Stimulated activated CD4-positive, alpha-beta T cell treated with anti-CD3 and anti-CD28 coated beads, Interleukin-2, amount 100 ng/mL, for 4 hours (primary cell): ENCODE measurements at places on chromosomes 12 and 14.

DNA sequence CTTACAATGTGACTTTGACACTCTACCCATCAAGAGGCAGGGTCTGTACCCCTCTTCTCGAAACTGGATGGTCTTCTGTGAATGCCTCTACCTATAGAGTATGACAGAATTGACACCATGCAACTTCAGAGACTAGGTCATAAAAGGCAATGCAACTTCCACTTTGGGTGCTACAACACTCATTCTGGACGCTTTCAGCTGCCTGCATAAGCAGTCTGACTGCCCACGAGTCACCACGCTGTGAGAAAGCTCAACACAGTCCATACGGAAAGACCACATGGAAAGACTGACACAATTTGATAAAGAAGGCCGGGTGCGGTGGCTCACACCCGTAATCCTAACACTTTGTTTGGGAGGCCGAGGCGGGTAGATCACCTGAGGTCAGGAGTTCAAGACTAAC, 14.9 kb downstream of the SLC7A7 start:
- DNase-seq = no peak

DNA sequence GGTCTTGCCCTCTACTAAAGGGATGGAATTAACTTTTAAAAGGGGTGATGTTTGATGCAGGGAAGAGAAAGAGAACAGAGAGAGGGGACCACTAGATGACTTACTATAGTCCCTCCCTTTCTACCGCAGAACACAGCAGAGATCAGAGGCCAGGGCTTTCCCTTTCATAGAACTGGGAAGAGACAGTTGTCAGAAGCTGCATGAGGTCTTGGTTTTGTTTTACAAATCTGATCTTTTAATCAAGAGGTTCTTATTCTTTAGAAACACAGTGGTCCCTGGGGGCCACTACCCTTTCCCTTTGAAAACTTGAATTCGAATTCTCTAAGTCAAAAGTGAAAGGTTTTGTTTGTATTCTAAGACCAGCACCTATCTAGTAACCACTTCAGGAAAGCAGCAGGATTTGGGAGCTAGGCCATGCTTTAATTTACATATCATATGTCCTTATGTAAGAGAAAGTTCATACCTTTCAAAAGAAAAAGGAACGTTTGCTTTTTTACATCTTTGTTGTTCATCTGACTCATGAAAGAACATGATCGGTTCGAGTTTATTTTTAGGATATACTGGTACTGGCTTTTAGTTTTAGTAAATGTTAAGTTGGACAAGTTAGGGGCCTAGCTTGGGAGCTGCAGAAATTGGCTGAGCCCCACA, 6.3 kb downstream of the FBXL14 start:
- no peak for DNase-seq

DNA sequence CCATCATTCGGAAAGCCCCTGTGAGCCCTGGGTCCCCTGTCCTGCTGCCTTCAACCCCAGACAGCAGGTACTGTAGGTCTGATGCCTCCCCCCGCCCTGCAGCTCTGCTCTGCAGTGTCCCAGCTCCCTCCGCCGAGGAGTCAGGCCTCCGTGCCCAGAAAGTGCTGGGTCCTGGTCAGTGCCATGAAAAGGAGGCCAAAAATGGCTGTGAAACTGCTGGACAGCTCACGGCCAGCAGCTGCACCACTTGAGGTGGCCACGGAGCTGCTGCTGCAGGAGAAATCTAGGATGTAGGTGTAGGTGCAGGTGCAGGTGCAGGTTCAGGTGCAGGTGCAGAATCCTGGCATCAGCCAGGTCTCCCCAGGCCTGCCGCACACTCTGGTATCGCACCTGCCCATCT, 196.1 kb downstream of the SLC15A4 start:
- no peak for DNase-seq

- DNase-seq = peak; percentile 37
Observed at GRCh38 chr14:32254952-32255679, 52.0 kb upstream of the RNU6-8 start.

DNA sequence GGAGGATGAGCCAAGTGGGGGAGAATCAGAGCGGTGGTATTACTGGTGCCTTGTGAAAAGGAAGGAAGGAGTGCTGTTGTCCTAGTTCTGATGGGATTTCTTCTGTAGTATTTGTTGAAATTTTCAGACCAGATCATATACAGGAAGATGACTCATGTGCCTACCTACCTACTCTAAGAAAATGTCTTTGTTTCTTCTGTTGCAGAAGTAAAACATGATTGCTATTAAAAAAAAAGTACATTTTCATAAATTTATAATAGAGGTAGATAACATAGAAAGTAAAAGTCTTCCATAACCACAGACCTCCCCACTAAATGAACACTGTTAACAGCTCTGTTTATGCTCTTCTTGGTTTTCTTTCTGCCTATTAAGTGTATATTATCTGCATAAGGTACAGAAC, 26.9 kb downstream of the SAMD4A start:
- no peak for DNase-seq
